ENCODE measurements at places on chromosomes 3 and 15.

DNA sequence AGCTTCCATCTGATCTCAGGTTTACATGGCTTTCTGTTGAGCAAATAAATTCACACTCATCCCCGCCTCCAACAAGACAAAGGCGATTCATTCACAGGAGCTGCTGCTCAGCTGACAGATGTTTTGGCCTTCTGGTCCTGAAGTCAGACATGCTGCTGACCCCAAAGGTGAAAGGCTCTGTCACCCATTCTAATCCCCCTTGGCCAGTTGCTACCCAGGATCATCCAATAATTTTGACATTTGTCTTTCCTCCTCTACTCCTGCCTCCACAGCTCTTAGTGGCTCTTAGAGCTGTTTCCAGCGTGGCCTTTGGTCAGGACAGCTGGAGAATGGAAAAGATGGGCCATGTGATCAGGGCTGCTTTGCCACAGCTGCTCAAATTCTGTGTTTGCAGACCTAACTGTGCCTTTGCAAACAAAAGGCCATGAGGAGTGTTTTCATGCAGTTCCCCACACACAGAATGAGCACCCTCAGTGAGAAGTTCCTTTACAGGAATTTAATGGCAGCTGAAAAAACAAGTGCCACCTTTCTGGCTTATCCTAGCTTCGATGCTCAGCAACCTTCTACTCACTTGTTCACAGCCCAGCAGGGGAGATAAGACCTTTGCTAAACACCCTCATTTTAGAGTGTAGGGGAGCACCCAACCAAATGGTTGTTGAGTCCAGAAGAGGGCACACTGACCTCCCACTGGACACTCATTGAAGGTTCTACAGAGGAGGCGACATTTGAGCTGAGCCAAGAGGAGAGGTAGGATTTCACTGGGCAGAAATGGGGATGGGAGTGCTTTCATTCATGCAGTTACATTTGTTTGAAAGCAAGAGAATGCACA is 39.0 kb downstream of the CYP19A1 start:
- no peak for DNase-seq

GRCh38 chr3:195213639-195214315 is 57.2 kb downstream of the XXYLT1 start:
- DNase-seq = no peak

- no peak for DNase-seq
These were observed 61.2 kb upstream of the EPHB3 start for GRCh38 chr3:184500344-184500923.

DNA sequence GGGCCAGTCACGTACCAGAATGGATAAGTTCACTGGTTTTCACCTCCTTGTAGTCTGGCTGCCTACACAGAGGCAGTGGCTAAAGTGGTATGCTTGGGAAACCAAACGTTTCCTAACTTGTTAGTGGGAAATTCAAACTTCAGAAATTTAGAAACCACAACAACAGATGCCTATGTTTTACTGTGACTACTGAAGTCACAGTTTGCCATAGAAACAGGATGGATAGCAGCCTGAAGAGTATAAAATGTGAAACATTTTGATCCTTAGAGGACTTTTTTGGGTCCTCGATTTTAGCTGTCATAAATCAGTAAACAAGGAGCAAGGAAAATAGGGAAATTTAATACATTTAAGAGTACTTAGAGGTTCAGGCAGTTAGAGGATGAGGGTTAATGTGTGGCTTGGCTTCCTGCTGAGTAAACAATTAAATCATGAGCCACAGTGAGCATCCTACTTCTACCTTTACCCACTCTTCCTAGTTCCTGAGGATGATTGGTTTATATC is 48.6 kb downstream of the CMSS1 start:
- DNase-seq = peak; percentile 77

DNA sequence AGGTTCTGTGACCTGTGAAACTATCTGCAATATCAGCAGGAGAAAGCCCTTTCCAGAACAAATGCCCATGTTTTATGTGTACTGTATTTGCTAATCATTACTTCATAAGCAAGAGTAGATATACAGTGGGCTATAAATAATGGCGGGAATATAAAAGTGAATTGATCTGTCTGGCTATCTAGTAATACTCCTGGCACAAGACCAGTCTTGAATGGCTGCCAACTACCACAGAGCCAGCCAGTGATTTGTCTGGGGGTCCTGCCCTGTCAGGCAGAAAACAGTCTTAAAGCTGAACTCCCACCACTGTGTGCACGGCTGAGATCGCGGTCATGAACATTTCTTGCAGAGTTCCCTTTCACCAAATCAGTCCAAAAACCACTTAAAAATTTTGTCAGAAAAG is 176.3 kb downstream of the MEIS2 start:
- no peak for DNase-seq
